ENCODE measurements at places on chromosomes 2 and 18.

GRCh38 chr2:20650393-20650876 is 463 bp downstream of the HS1BP3 start:
- DNase-seq = no peak

DNA sequence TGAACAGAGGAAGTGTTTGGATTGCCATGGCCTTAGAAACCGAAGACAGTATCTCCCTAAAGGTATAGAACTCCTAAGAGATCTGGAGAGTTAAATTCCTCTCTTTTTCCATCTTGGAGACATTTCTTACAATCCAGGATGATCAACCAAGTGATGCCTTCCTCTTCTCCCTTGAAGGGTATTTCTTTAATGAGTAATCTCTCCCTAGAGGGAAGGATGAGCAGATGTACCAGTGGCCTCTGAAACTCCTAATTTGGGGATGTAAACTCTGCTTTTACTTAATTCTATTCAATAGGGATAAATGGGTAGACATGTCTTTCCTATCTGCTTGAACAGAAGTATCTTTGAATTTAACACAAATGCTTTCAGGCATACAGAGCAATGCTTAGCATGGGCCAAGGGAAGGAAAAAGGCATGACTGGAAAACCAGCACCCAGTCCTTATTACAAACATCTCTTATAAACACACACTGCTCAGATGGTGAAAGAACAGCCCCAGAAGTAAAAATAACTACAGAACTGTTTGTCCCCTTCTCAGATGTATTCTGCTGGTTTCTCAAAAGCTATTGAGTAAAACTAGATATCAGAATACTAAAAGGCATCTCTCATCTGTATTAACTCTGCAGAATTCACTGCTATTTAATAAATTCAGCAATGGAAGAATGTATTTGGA is 4.7 kb upstream of the THNSL2 start:
- DNase-seq = no peak

- no peak for DNase-seq
These were observed 2.3 kb downstream of the CETN1 start for GRCh38 chr18:582465-582864.

- DNase-seq = no peak
These were observed 43.3 kb downstream of the PLEKHB2 start for GRCh38 chr2:131148426-131148825.

DNA sequence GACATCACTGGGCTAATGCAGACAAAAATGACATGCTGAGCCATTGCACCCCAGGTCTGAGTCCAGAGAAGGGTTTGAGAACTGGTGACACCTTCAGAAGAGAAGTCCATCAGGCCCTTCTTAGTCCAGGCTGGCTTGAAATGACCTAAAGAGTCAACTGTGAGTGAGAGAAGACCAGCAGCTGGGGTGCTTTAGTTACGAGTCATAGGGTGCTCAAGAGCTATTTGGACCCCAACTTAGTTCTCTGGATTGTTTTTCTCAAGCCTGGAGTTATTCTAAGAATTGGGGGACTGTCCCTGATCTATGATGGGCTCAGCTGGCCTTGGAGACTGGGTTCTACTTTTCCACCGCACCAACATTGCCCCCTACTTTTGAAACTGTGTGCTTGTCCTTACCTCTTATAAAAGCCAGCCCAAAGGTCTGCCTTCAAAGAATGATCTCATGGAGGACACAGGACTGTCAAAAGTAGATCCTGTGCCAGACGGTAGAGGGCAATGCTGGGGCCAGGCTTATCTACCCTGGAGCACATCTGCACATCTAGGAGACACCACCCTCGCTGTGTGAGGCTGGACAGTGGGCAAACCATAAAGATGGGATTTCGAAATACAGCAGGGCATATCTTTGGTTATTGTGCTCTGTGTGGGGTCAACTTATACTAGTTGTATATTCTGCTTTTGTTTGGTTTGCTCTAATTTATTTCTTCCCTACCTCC is 333.0 kb upstream of the SLC14A2 start:
- DNase-seq = no peak

- DNase-seq = no peak
These were observed 1154.9 kb upstream of the TMEFF2 start for GRCh38 chr2:193349642-193350041.

DNA sequence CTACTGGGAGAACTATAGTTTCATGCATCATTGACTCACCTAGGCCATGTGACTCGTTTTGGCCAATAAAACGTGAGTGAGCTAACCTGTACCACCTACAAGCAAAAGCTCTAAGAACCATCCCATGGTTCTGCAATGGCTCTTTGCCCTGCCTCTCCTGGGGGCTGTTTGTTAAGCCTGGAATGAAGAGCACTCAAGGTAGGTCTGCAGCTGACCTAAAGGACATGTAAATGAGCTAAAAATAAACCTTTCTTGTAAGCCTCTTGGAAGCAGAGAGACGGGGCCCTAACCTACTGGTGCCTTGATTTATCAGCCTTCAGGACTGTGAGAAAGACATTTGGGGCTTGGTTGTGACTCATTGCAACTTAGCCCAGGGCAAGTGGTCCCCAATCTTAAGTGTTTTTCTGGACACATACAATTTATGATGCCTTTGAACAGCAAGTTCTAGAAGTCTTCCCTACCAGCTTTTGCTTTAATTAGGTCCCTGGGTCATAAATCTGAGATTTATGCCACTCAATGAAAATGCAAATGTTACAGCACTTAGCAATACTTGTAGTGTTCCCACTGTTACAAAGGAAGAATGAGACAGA is 107.4 kb downstream of the OSBPL6 start:
- no peak for DNase-seq

GRCh38 chr2:143629340-143629739 is 500.1 kb downstream of the ARHGAP15 start:
- DNase-seq = no peak

DNA sequence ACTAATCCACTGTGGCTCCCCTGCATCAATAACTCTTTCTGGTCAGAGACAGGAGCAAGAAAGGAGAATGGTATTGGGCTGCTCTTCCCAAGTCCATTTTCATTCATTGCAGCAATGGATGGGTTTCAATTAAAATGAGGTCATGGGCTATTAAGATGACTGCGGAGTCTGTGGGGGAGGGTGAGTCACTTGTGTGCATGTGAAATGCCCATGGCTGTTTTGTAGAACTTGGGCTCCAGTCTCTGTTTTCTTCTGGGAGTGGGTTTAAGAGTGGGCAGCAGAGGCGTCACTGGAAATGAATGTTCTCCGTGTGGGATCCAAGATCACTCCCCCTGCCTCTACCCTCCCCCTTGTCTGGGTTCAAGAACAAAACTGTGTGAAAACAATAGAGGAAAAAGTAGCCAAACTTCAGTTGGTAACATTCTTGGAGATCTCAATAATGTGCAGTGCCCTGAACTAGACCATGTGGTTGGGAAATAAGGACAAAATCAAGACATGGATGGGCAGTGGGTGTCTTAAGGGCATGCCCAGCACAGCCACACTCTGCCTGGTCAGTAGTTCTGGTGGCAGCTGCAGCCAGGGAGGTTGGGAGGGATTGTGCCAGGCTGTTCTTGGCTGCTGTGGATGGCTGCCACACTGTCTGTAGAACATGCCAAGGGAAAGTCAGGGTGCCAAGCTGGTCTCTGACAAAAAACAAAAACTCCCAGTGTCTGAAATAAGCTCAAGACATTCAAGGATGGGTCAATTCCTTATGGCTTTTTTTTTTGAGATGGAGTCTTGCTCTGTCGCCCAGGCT is 68.2 kb upstream of the CXCR4 start:
- DNase-seq = no peak
